ENCODE measurements at places on chromosomes 6 and 20.

GRCh38 chr6:14278446-14278845 is 160.9 kb downstream of the CD83 start:
- no peak for DNase-seq

DNA sequence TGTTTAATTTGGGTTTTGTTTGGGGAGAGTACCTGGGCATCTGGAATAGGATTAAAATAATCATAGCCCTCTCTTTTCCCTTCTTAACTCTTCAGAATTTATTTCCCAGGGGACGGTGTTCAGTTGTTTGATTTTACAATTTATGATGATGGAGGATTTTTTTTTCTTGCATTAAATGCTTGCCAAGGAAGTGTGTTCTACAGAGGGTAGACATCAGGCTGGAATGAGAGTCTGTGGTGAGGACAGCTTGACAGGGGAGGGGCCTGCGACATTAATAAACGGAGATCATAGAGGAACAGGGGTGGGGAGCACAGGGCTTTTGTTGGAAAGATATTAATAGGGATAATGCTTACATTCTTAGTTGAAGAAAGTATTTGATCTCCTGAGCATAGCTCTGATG is 297.5 kb downstream of the CLIC5 start:
- no peak for DNase-seq

- DNase-seq = no peak
These were observed 187.6 kb downstream of the CLIC5 start for GRCh38 chr6:45827952-45828530.

- no peak for DNase-seq
These were observed 19.5 kb upstream of the SLC22A7 start for GRCh38 chr6:43278524-43279078.

- peak; percentile 54 for DNase-seq
These were observed 36.9 kb upstream of the EPB41L1 start for GRCh38 chr20:36117638-36118037.

GRCh38 chr6:4644996-4645395 is 131.2 kb upstream of the CDYL start:
- no peak for DNase-seq

GRCh38 chr20:36468149-36469000 is 72.9 kb upstream of the MYL9 start:
- no peak for DNase-seq

DNA sequence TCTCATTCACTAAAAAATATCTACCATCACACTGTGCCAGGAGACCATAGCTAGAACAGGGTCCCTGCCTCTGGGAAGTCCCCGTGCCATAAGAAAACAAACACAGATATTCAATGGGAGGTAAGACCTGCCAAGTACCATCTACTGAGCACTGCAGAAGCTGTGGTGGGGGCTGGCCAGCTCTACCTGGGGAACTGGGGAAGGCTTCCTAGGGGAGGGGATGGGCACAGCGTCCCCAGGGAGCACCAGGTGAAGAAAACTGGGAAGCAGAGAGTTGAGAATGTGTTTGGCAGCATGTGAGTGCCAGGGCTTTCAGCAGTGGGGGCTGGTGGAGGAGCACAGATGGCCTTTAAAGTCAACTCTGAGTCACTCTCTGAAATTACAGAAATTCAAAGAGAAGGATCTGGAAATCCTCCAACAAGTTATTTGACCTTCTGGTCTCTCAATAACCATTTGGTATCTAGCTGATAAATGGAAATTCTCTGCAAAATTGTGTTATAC is 85.2 kb downstream of the SHLD1 start:
- DNase-seq = no peak
